ENCODE measurements at places on chromosomes 3 and 15.

GRCh38 chr15:62503451-62503850 is 338.4 kb upstream of the C2CD4B start:
- no peak for DNase-seq

DNA sequence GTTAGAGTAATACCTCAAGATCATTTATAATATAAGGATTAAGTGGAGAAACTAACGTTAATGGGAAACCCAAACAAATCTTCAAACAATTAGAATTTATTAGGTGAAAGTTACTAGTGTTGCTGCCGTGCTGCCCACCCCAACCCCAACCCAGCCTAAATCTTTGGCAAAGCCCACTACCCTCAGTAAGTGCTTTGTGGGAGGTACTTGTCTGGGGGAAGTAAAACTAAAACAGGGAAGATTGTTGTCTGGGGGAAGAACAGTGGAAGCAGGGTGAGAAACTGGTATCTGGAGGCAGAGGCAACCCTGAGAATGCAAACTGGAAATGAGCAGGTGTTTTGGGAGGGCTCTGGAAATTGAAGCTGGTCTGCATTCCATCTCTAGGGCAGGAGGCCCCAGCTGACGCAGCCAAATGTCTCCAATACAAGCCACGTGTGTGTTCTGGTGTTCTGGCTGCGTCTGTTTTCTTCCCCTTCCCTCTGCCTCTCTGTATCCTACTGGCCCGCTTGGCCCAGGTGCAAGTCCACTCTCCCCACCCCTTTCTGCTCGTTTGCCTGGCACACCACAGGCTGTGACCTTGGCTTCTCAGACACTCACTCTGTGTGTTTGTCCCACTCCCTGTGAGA is 32.7 kb downstream of the FEM1B start:
- DNase-seq, result peak; percentile 16

- DNase-seq, result no peak
Observed at GRCh38 chr15:65338366-65338765, 33.9 kb downstream of the RNU5B-1 start.

DNA sequence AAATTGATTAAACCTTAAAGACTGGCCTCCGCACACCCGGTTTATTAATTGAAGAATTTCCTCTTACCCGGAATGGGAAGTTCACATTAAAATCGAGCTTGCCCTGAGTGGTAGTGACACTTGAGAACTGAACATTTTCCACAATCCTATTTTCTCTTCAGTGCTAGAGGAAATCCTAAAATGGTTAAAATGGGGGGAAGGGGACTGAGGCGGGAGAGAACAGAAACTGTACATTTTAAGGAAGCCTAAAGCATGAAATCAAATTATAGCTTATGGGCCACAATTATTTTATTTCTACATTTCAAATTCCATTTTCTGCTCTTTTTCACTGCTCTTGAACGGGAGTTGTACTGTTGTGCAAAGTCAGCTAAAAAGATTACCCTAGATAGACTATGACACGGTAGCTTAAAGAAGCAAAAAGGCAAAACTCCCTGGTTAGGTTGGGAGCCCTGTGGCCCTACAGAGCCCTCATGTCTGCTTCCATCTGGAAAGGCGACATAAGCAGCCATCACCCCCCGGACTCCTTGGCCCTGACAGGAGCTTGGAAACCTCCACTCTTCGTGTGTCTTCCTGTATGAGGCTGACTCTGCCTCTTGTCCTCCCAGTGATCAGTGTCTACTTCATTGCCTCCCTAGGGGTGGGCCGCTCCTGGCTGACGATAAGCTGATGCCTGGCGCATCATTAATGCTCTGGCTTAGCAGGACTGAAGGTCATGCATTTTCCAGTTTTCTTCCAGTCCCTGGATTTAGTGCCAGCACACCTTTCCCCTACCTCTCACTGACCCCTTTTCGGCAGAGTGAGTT is 79.3 kb downstream of the EEFSEC start:
- DNase-seq, result no peak

DNA sequence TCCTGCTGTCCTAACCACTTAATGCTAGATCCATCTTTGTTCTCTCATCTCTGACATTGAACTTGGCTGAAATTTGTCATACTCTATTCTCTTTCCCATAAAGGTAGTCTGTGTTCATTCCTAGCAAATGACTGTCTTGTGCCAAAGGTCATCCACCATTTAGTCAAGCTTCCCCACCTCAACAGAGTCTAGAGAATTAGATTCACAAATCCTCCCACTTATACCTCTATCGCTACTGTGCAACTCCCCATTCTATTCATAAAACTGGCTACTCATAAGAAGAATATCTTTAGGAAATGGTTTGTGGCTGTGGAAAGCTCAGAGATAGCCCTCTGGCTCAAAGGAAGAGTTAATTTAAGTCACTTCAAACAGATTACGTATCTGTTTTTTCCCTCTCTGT is 59.7 kb upstream of the MBNL1 start:
- DNase-seq, result no peak

- no peak for DNase-seq
Observed at GRCh38 chr3:106014518-106014917, 145.7 kb upstream of the CBLB start.

GRCh38 chr15:48722764-48723661 is 77.5 kb upstream of the FBN1 start:
- DNase-seq, result no peak

DNA sequence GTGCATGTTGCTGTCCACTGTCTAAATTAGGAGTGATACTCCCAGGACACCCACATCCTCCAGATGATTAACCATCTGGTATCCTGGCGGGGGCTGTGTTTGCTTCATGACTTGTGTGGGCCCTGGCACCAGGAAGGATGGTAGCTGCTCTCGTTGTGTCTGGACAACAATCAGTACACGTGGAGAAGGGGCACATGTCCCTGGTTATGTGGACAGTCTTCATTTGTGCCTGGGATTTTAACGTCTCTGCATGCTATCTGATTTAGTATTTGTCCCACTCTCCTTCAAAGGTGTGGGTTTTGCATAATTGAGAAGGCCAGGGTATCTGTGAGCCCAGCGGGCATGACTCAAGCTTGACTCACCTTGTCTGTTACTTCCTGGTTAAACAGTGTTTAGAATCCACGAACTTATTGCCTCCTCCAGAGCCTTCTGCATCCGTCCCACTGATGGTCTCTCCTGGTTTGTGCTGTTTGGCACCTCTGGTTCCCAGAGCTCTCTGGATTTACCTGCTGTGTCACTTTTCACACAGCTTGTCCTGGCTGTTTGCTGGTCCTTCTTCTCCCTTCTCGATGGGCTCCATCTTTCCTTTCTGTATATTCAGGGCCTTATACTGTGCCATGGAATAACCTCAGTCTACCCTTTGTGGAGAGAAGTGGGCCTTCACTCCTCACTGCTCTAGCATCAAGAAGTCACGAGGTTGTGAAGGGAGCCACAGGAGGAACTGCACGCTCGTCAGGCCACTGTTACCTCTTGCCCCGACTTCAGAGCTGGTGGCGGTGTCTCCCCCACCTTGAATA is 32.5 kb downstream of the ARNT2 start:
- DNase-seq, result peak; percentile 30

GRCh38 chr3:113210604-113211329 is 590 bp upstream of the BOC start:
- DNase-seq, result no peak

GRCh38 chr15:49688135-49688790 is 67.4 kb downstream of the DTWD1 start:
- no peak for DNase-seq

DNA sequence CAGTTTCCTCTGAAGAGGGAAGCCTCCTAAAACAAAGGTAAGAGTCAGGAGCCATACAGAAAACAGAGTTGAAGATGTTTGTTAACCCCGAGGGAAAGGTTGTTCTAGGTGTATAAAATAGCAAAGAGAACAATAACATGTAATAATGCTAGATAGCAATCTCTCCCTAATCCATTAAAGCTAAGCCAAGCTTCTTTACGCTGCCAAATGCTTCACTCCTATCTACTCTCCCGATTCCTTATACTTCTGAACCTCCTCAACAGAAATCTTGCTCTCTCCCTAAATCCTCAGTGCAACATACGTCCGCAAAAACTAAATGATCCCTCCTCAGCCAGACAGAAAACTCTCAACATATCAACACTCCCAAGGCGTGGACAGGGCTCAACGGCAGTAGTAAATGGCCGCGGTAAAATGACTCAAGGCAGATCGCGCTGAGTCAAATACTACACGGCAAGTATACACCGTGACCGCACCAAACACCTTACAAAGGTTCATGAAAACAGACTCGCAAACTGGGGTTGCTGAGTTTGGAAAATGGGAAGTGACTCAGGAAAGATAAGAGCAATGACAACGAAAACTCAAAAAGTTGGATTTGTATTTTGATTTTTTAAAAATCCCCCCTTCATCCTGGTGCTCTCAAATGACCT is 682 bp downstream of the CLDND1 start:
- DNase-seq, result peak; percentile 70
